Daoy (cell line): ENCODE measurements at places on chromosomes 16 and 17. TPM values are rescaled to one million over a fixed set of nuclear protein-coding genes. Genes with fewer than 3 reads are reported as not detected.
A peak's percentile ranks its signal among the peaks of the same experiment; 100 is the strongest.

DNA sequence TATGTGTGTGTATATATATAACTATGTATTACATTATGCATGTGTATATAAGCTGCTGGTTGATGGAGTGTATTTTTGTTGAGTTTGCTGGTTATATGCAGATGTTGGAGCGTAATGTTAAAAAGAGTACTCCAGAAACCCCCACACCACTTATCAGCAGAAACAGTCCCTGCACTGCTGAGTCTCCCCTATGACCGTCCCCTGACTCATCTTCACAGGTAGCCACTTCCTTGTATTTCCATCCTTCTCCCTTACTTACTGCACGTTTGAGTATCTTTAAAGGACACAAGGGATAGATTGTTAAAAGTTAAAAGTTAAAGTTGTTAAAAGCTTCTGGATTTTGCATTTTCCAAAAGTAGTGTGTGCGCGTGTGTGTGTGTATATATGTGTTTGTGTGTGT lies 853.9 kb upstream of the EEF2KMT start:
- no peak for DNase-seq

GRCh38 chr16:47063011-47063724 lies 80.6 kb downstream of the NETO2 start:
- DNase-seq, result no peak

- peak; percentile 69 for DNase-seq
Observed at GRCh38 chr17:78958641-78959127, 21.0 kb downstream of the LGALS3BP start.

DNA sequence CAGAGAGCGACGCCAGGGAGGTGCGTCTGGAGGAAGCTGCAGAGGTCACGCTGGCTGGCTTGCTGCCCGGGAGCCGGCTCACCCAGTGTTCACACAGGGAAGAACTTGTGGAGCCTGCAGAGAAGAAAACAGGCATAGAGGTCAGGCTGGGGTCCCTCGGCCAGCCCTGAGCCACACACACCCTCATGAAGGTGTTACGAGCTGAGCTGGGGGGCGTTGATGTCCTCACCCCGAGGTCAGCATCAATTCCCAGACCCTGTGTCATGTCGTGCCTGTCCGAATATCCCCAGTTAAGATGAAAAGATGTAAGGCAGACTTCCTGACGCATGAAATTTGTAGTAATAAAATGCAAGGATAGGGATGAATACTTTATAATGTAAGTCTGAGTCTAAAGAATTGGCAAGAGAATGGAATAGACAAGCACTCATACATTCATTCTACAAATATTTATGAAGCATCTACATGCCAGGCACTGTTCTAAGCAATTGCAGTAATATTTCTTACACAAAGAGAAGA lies 77.1 kb downstream of the USP31 start:
- DNase-seq, result peak; percentile 55

DNA sequence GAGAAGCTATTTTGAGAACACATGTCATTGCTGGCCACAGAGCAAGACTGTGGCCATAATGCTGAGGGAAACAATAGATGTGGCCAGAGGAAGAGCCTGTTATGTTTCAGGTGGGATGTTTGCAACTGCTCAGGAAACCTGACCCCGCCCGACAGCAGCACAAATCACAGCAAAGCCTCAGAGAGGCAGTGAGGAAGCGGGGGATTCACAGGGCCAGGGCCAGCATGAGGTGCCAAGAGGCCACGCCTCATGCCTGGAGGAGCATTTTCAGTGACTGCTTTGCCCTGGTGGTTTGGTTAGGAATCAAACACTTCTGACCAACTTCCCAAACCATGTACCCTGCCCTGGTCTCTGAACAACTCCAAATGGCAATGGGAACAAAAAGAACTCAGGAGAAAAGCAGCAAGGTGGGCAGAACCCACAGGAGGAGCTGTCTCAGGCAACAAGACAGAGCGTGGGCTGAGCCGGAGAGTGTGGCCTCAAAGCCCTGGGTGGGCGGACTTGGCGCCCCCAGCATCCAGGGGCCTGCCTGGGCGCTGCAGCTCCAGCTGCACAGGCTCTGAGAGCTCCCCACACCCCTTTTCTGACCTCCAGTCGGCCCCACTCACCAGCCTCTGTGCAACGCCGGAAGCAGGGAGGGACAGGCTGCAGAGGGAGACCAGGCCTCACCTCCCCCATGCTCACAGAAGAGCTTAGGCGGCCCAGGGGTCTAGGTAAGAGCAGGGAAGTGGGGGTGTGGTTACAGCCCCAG lies 20.6 kb downstream of the HIC1 start:
- DNase-seq, result peak; percentile 80

- DNase-seq, result no peak
Observed at GRCh38 chr17:16354585-16354984, 1.3 kb upstream of the CENPV start.

GRCh38 chr16:76634847-76635697 lies 357.9 kb downstream of the CNTNAP4 start:
- peak; percentile 89 for DNase-seq

DNA sequence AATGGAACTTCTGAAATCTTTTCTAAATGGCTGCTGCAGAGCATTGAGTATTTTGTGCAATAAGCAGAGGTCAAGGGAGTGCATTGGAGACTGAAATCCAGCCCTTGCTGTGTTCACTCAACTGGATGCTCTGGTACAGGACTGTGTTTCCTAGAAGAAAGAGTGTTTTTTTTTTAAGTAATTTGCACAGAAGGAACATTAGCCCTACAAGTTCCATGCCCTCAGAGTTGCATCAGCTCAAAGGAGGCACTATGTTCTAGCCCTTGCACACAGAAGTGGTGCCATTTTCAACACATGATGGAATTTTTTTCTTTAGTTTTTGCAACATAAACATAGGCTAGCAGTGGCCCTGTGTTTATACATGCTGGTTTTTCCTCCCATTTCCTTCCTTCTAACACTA lies 144.1 kb upstream of the HLF start:
- no peak for DNase-seq

DNA sequence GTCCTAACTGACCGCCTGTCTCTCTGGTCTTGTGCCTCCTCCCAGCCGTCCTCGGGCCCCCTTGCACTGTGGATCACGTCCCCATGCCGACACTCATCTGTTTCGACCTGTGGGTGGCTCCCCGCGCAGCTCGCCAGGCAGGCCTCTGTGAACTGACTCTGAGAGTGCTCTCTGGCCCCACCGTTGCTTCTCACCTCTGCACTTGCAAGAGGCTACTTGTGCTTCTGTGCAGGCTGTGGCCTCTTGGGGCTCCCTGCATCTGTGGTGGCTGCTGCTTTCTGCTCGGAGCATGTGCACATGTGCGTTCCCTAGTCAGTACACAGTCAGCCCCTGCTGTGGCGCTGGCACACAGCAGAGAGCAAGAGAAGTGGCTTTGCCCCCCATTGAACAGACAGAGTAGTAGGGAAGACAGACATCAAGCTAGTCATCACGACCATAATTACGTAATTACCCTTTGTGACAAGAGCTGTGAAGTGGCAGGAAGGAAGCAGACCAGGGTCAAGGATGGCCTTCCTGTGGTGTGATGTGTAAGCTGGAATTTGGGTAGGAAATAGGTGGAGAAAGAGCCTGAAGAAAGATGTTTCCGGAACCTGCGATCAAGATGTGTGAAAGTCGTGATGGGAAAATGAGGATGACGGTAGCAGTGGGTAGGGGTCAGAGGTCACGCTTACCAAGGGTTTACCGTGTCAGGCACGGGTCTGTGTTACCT lies 256.0 kb upstream of the CACNG5 start:
- no peak for DNase-seq

- DNase-seq, result no peak
Observed at GRCh38 chr16:81526199-81526598, 81.6 kb downstream of the CMIP start.

DNA sequence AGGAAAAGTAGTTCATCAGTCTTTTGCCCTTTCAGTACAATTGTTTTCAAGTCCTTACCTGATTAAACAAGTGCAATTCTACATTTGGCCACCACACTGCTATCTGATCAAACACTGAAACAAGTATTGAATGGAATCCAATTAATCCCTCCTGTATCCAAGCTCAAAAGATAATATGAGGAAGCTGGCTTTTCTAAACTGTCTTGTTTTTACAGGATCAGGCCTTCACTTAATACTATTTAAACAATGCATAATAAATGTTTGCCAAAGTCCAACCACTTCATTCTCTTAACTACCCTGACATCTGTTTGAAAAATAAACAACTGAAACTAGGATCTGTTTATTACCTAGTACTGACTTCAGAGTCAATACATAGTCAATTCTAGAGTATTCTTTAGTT lies 131.6 kb downstream of the MRTFB start:
- DNase-seq, result no peak

DNA sequence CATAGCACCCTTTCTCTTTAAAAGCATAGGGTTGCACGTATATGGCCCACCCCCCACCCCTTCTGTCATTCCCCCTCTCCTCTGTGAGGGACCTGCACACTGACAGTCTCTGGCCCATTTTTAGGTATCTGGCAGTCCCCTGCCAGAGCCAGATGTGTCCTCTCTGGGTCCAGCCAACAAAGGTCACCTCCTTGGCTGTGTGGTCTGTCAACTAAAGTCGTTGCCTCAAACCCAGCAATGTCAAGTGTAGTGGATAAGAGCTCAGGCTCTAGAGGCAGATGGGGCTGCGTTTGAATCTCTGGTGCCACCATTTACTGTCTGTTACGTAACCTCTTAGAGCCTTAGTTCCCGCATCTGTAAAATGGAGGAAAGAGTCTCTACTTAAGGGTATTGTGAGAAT lies 211.5 kb downstream of the MSI2 start:
- no peak for DNase-seq

DNA sequence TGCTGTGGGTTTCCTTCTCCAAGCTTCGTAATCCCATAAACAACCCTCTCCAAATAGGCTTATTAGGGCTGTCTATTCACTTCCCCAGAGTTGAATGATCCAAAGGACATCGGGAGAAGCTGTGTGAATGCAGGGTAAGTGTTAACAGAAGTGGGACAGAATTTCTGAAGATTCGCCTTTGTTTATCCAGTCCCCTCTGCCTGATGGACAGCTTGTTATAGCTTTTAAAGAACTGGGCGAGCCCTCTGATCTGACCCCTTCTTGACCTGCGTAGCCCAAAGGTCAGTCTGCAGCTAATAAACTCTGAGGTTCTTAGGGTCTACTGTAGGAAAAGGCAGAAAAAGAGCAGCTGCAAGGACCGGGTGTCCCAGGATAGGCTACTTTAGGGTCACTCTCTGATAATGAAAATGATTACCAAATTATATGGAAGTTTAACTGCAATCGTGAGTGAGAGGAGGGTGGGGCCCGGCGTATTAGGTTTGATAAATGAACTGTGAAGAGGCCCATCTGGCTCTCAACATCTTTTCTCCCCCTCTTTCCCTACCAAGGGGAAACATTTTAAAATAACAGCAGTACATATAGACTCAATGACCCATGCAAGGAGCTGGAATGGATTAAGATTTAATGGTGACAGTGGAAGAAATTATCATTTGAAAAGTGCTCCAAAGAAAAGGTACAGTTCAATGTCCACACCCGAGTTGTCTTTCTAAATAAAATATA lies 233.4 kb downstream of the FTO start:
- DNase-seq, result no peak

DNA sequence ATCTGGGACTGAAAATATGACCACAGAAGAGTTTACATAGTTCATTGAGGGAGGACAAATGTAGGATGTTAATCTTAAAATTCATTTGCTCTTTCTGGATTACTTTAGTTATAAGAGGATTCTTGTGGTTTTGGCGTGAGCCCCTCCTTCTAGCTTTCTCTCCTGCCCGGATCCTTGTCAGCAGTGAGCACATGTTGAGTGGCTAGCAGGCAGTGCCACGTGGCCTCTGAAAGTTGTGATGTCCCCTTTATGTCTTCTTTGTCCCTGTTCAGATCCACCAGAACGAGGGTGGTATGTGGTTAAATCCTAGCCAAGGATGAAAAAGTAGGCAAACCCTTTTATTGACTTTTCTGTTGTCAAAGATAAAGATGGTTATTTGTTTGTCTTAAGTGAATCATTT lies 83.8 kb downstream of the GNAO1 start:
- DNase-seq, result no peak

GRCh38 chr17:19238167-19238505 lies 970 bp downstream of the EPN2 start:
- peak; percentile 41 for DNase-seq

- DNase-seq, result no peak
Observed at GRCh38 chr16:14576532-14576931, 53.5 kb downstream of the PARN start.

DNA sequence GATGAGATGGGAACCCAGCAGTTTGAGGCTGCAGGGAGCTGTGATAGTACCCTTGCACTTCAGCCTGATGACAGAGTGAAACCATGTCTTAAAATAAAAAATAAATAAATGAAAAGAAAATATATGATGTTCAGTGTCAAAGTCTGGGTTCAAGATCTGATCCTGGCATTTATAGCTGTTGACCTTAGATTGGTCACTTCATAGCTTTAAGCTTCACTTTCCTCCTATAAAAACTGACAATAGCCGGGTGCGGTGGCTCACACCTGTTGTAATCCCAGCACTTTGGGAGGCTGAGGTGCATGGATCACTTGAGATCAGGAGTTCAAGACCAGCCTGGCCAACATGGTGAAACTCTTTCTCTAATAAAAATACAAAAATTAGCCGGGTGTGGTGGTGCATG lies 5.2 kb upstream of the ZNF821 start:
- DNase-seq, result no peak

Gene ARL5C
- not detected in 2 replicates for total RNA-seq

Gene ZNF785
- total RNA-seq, result 2.7 and 6.2 TPM in 2 replicates

Gene GAS2L2
- total RNA-seq, result not detected in 2 replicates

Gene CA10
- not detected in 2 replicates for total RNA-seq

Gene CEP295NL
- total RNA-seq, result 1.0 TPM in 1 of 2 replicates, not detected in the other

Gene PPY
- not detected in 2 replicates for total RNA-seq

Gene SLC4A1
- total RNA-seq, result not detected in 2 replicates

Gene CPNE7
- 2.6 and 3.4 TPM in 2 replicates for total RNA-seq

Gene EVPL
- 0.06 and 0.12 TPM in 2 replicates for total RNA-seq

Gene QRICH2
- total RNA-seq, result 0.45 and 1.5 TPM in 2 replicates

Gene ZSCAN10
- total RNA-seq, result not detected in 2 replicates

Gene GINS2
- 31.4 and 38.1 TPM in 2 replicates for total RNA-seq

Gene E4F1
- 20.5 and 20.8 TPM in 2 replicates for total RNA-seq

Gene HOXB5
- 0.06 TPM in 1 of 2 replicates, not detected in the other for total RNA-seq

Gene PDXDC1
- 57.9 and 69.4 TPM in 2 replicates for total RNA-seq

Gene ZNF385C
- total RNA-seq, result 0.34 and 0.63 TPM in 2 replicates

Gene MRC2
- 66.2 and 86.4 TPM in 2 replicates for total RNA-seq
